ENCODE measurements at places on chromosomes 3 and 15.

DNA sequence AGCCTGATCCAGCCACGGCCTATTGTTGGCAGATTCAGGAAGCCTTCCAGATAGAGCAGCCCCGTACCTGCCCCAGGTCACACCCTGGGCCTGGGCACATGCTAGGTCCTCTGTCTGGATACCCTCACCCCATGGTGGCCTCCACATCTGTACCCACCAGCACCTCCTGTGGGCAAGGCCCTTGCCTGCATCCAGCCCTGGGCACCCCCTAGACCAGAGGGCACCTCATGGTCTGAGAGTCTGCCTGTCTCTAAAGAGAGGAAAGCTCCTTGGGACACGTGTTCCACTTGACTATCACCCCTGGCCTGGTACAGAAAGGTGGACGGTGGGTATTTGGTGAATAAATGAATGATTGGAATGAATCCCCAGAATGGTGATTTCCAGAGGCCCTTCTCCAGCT, 8.9 kb upstream of the COMMD4 start:
- DNase-seq = no peak

GRCh38 chr3:64728994-64729393, 41.2 kb upstream of the ADAMTS9 start:
- no peak for DNase-seq

GRCh38 chr3:187336322-187336721, 31.9 kb upstream of the RTP4 start:
- no peak for DNase-seq

GRCh38 chr15:68641376-68641775, 62.6 kb downstream of the CORO2B start:
- DNase-seq = no peak

DNA sequence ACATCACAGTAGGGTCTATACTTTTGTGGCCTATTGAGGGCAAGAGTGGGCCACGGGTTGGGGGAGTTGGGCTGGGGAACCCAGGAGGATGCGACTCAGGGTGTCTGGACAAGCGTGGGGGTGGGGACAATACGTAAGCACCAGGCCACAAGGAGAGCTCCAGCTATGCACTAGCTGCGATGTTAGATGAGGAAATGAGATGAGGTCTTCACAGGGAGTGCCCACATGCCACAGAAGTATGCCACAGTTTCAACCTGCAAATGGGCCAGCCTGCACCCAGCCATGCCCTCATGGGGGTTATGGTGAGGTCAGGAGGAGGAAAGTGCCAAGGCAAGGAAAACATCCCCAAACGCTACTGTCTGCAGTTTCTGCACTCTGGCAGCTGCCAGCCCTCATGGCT, 30.5 kb downstream of the CACNA2D2 start:
- DNase-seq = no peak

DNA sequence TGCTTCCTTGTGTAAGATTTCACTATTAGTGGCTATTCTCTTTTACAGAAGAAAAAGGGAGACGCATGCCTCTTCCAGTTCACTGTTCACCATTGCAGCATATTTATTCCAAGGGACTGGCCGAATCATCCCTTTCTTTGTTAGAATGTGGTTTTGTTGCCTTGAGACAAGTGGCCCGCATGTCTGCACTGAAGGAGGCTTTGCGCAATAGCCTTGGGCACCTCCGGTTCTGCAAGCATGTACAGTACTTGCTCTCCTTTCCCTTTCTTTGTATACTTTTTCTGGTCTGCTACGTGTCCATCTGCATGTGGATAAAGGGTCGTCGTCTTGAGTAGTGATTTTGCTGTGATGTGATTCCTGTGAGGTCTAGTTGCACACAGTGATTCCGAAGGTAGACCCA, 43.0 kb downstream of the FLNB start:
- DNase-seq = no peak

- DNase-seq = no peak
Measured at GRCh38 chr3:27681249-27681748, 40.8 kb downstream of the EOMES start.

DNA sequence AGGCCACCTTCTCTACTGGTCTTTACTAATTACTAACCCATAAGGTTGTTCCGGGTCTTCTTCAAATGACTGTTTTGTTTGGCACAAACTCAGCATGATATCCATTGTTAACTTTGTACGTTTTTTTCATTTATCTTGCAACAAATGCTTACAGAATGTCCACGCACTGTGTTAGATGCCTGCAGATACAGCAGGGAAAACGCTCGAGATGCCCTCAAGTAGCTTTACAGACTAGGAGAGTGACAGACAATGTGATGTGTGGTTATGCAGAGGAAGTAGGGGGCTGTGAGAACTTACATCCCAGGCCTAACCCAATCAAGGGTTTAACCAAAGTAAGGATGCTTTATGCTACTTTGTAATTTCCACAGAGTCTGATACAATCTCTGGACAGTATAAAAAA, 949 bp upstream of the RFC4 start:
- DNase-seq = no peak

GRCh38 chr15:88690331-88690730, 51.5 kb downstream of the ISG20 start:
- DNase-seq = no peak

DNA sequence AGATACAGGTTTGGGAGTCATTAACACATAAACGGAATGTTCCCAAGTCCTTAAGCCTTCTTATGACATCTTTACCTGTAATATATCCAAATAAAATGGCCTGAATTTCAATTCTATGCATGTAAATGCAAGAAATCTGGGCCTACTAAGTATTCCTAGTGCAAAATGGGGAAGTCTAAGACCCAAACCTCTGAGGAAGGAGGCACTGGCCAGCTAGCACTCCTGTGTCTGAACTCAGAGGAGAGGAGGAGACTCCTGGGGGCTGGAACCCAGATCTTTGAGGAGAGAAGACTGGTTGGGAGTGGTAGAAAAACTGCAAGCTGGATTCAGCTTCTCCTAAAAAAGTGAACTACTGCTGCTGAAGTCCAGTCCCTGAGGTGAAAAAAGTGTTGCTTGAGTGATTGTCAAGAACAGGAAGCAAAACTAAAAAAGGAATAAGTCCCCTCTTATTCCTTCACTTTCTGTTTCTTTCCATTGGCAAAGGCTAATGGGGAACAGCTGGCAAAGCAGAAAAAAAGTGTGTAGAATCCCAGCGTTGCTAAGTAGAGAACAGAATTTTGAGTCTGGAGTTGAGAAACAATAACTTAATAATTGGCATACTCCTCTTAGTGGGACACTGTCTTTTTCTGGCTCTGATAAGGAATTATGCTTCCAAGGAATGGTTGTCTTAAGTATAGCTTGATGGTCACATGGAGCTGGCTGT, 54.8 kb upstream of the ATP2C1 start:
- DNase-seq = no peak
